ENCODE measurements at places on chromosomes 4 and X.
A peak's percentile ranks its signal among the peaks of the same experiment; 100 is the strongest.

GRCh38 chr4:48543796-48544195, 53.7 kb downstream of the ZAR1 start:
- H3K4me3 ChIP-seq, result no peak overlapping the region
- no peak for DNase-seq
- no peaks in the 10 kb centered on the region for H3K4me1 ChIP-seq
- no peak overlapping the region for H3K27ac ChIP-seq

DNA sequence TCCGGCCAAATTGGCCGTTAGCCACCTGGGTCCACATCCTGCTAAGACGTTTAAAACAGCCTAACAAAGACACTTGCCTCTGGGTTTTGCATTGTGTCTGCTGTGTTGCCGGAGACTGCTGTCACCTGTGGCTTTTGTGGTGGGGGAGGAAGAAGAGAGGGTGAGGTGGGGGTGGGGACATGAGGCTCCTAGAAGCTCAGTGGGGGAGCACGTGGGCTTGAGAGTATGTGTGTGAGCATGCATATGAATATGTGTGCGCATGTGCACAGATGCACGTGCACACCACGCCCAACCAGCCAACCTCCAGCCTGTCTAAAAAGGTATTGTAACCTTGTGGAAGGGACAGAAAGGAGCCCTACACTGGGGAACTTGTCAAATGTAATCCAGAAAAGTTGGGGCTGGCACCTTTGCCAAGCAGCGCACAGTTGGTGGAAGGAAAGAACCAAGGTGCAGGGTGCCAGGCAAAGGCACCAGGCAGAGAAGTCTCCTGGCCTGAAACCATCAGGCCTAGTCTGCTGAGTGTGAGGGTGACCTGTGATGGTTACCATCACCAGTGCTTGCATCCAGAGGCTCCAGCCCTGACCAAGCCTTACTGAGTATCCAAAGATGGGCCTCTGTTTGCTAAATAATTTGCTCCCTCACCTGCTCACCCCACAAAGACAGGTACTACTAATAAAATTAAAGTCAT, 10.1 kb upstream of the SASH3 start:
- no peaks in the 10 kb centered on the region for H3K36me3 ChIP-seq
- peak overlapping the region; percentile 25 for H3K27ac ChIP-seq
- peaks cover 73% of the 10 kb centered on the region for H3K4me1 ChIP-seq
- H3K4me3 ChIP-seq, result peak overlapping the region; percentile 36

- no peaks in the 10 kb centered on the region for H3K36me3 ChIP-seq
- no peak overlapping the region for H3K27ac ChIP-seq
- H3K4me3 ChIP-seq, result no peak overlapping the region
- H3K27me3 ChIP-seq, result peaks cover 3% of the 10 kb centered on the region
- H3K4me1 ChIP-seq, result no peaks in the 10 kb centered on the region
- no peak for DNase-seq
Observed at GRCh38 chr4:154456240-154456639, 35.4 kb downstream of the DCHS2 start.

- no peak for DNase-seq
- no peaks in the 10 kb centered on the region for H3K4me1 ChIP-seq
- H3K4me3 ChIP-seq, result no peak overlapping the region
- H3K27ac ChIP-seq, result no peak overlapping the region
- no peaks in the 10 kb centered on the region for H3K36me3 ChIP-seq
Observed at GRCh38 chr4:187480146-187481145, 515.1 kb upstream of the ZFP42 start.

GRCh38 chrX:48939524-48940228, 17.7 kb downstream of the OTUD5 start:
- peak; percentile 33 for DNase-seq
- peak overlapping the region; percentile 56 for H3K4me3 ChIP-seq

GRCh38 chr4:101282076-101282844, 65.1 kb downstream of the PPP3CA start:
- H3K27me3 ChIP-seq, result no peaks in the 10 kb centered on the region
- H3K36me3 ChIP-seq, result no peaks in the 10 kb centered on the region
- no peak overlapping the region for H3K4me3 ChIP-seq

DNA sequence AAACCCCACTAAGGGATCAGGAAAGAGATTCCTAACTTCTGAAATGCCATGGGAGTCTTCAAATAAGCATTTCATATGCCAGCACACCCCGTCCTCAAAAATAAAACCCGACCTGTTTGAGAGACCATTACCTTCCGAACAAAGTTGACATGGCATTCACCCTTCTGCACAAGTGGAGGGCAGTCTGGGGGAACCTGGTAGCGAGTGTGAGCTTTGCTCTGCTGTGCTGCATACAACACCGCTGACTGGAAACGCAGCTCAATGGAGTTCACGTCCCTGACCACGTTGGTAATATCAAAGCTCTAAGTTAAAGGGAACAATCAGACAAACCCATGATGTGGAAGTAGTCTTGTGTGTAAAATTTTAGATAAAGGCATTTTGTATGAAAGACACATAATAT, 38.0 kb downstream of the MANBA start:
- no peak overlapping the region for H3K4me3 ChIP-seq
- no peak overlapping the region for H3K27ac ChIP-seq
- H3K4me1 ChIP-seq, result no peaks in the 10 kb centered on the region
- H3K36me3 ChIP-seq, result peaks cover 9% of the 10 kb centered on the region
- no peaks in the 10 kb centered on the region for H3K27me3 ChIP-seq

DNA sequence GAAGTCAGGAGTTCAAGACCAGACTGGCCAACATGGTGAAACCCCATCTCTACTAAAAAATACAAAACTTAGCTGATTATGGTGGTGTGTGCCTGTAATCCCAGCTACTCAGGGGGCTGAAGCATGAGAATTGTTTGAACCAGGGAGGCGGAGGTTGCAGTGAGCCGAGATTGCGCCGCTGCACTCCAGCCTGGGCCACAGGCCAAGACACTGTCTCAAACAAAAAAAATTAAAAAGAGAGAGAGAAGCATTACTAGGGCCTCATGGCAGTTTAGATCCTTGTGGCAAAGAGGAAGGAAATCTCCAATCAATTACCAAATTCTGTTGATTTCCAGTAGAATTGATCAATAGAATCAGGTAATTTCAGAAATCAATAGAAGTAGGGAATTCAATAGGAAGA, 16.8 kb upstream of the SLC34A2 start:
- no peaks in the 10 kb centered on the region for H3K27me3 ChIP-seq
- DNase-seq, result no peak
- no peaks in the 10 kb centered on the region for H3K4me1 ChIP-seq

- no peak overlapping the region for H3K4me3 ChIP-seq
- H3K36me3 ChIP-seq, result no peaks in the 10 kb centered on the region
- no peaks in the 10 kb centered on the region for H3K4me1 ChIP-seq
- H3K27ac ChIP-seq, result no peak overlapping the region
Observed at GRCh38 chr4:120524237-120524636, 398.3 kb downstream of the PRDM5 start.
